ENCODE measurements at places on chromosomes 5 and 9. TPM values are rescaled to one million over a fixed set of nuclear protein-coding genes. Genes with fewer than 3 reads are reported as not detected.

- no peak for DNase-seq
Observed at GRCh38 chr5:15694696-15695214, 194.8 kb downstream of the FBXL7 start.

DNA sequence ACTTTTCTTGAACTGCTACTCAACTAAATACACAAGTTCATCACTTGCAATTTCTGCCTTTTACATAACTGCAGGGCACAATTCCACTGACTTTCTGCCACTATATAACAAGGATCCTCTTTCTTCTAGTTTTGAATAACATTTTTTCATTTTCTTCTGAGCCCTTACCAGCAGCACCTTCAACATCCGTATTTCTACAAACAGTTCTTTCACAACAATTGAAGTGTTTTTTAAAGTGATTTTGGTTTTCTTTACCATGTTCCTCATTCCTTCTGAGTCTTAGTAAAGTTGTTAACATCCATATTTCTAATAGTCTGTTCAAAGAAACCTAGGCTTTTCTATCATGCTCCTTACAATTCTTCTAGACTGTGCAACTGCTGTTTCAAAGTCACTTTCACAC lies 127.2 kb upstream of the PITX1 start:
- no peak for DNase-seq

DNA sequence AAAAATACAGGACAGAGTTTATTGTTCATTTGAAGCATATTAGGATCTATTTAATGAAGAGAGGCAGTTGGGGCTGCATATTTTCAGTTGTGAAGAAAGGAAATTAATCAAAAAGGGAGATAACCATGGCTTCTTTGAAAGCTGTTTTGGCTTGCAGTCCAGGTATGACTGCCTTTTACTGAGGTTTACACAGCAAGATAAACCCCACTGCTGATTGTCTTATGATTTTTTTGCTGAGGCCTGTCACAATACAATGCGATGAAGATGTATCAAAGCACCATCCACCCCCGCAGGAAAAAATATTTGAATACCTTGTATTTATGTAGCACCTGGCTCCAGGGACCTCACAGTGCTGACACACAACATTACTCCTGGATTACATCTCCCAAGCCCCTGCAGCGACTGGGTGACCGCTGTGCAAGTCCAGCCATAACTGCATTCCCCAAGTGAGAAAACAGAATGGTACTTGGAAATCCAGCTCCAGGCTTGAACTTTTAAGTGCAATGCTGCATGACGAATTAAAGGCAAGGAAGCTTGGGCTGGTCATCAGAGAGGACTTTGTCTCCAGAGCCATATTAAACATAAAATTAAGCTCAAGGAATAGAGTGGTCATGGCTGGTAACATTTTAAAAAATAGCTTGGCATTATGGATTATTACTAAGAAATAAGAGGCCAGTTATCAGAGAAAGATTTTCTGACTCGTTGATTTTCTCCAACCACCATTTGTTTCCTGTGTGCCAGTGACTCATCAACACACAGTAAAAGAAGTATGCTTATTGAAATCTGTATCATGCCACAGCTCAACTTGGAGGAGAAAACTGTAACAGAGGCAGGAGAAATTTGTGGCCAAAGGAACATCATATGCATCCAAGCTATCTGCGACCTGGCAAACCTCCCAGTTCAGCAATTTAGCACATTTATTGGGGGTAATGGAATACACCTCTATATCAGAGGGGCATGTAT lies 374.2 kb downstream of the MAN2A1 start:
- no peak for DNase-seq

GRCh38 chr9:126623314-126623666 lies 9.6 kb downstream of the LMX1B start:
- DNase-seq = no peak

DNA sequence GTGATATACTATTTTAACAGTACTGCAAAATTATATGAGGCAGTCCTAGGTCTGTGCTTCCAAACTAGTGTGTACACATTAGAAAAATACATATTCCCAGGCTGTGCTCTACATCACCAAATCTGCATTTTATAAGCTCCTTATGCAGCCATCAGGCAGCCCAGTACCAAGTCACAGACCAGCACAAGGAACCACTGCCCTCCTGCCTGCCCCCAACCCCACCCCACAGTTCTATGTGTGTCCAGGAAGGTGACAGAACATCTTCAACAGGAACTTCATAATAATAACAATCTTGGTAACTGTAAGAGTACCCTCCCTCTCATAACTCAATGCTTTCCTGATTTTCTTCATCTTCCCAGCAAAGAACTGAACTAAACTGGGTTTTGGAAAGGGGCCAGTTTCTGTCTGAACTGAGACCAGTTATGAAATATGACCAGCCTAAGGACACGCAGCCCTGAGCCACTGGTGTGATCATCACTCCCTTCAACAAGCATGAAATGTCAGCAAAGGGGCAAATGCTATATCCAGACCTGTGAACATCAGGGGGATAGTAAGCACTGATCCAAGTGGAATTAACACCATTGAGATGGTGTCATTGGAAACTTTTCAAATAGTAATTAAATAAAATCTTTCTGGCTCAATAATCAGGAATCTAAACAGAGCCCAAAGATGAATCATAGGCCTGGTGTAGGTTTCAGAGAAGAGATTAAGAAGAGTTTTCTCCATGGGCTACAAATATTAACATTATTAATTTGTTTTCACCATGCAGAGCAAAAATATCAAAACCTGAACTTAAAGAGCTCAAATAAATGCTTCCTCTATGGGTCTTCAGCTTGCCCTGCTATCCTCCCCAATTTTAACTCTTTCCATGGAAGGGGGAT lies 82.1 kb downstream of the DPYSL3 start:
- DNase-seq = peak; percentile 53

- no peak for DNase-seq
Observed at GRCh38 chr5:110651507-110651906, 75.0 kb downstream of the TMEM232 start.

BARHL1 gene
- not detected for total RNA-seq

GRCh38 chr9:36276781-36277181 lies 18.5 kb upstream of the GNE start:
- no peak for DNase-seq

GRCh38 chr5:178278358-178279023 lies 45.9 kb upstream of the PHYKPL start:
- no peak for DNase-seq

GRCh38 chr9:7146582-7146981 lies 388.8 kb downstream of the KDM4C start:
- no peak for DNase-seq

CD72 gene
- total RNA-seq = 2.2 TPM
